Eye (tissue), 1 donor: ENCODE measurements at places on chromosomes 11 and 22.
A peak's percentile ranks its signal among the peaks of the same experiment; 100 is the strongest.

DNA sequence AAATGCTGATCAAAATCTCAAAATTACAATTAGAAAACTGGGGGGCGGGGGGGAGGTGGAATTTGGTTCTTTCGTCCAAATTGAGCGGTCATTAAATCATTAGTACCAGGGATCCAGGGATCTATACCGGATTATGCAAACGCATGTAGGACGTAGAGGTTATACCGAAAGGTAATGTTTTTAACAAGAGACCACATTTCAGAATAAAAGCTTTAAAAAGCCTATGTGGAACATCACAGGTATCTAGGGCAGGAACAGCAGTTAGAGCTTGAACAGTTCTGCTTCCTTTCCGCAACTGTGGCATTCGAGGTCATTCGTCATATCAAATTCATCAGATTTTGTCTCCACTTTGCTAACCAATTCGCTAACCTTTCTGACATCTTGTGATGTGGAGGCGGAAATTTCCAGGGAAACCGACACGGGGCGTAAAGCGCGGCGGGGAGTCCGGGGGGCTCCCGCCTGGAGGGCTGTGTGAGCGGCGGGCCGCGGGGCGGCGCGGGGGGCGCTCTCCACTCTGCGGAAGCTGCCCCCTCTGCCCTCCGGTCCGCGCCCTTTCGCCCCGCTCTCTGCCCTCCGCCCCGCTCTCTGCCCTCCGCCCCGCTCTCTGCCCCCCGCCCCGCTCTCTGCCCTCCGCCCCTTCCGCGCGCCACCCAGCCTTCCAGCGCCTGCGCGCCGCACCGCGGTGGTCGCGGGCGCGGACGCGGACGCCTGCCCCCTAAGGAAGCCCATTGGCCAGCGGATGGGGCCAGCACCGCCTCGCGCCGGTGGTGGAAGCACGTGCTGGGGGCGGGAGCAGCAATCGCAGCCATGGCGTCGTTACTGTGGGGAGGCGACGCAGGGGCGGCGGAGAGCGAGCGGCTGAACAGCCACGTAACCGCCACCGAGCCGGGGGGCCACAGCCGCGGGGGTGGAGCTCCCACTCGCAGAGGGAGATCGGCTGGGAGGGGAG lies at the start of gene DDX25:
Gene DDX25, plus strand, starts transcription at position 798 of the 949 bp plus-strand sequence. Its CDS starts 10 bp downstream, at position 808.
- peak; percentile 86 for DNase-seq

DNA sequence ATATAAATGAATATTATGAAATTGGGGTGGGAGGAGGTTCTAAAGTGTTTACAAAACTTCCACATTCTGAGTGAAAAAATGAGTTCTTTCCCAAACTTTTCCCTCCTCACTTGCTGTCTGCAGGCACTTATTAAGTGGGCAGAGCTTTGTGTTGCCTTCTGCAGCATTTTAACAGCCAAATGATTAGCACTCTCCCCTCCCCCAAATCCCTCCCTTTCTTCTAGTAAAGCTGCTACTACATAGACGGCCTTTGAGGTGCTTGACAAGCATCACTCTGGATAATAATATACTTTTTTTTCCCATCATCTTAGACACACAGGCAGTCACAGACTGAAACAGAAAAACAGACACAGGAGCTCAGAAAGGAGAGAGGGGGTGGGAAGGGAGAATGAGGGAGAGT lies 493.5 kb downstream of the DLG2 start:
- DNase-seq = peak; percentile 22

DNA sequence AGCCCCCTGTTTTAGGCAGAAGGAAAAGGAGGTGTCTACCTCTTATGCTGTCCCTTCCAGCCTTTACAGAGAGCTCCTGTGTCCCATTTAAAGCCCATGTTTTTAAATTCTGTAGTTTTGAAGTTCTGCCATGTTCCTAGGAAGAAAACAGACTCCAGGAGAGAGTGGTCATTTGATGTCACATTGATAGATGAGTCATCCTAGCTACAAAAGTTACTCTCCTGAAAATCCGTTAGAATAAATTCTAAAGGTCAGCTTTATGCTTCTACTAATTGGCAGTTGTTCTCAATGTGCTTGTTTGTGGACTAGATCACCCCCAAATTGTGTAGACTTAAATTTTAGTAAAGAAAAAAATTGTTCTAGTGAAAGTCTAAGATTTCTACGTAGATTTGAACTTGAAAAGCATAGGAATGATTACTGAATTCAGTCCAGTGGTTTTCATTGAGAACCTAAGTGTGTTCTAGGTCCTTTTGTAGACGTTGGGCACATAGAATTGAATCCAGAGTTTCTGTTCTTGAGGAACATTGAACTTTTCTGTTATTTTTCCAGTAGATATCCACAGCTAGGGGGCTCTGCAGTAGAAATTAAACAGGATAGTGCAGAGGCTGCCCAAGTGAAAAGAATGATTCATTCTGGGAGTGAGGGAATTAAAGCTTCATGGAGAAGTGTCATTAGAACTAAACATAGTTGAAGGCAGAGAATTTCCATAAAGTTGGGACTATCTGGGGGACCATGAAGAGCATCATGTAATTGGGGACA lies 140.6 kb upstream of the RASSF10 start:
- DNase-seq = no peak

- peak; percentile 73 for DNase-seq
These were observed 661 bp downstream of the ADAMTS8 start for GRCh38 chr11:130427581-130428315.
